ENCODE measurements at places on chromosomes 7 and 10. TPM values are rescaled to one million over a fixed set of nuclear protein-coding genes. Genes with fewer than 3 reads are reported as not detected.

DNA sequence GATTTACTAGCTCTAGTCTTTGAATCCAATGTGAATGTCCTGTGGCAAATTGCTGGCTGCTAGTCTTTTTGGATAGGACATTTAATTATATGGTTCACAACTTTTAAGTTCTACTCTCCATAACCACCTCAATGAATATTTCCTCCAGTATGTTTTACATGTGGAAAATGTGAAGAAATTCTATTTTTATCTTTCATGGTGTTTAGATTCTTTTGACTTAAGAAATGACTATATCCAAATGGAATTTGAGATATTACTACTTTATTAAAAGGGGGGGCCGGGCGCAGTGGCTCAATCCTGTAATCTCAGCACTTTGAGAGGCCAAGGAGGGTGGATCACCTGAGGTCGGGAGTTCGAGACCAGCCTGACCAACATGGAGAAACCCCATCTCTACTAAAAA, 202.0 kb downstream of the ARL4A start:
- H3K4me1 ChIP-seq = no peaks in the 10 kb centered on the region
- DNase-seq = no peak
- no peaks in the 10 kb centered on the region for H3K27me3 ChIP-seq
- no peak overlapping the region for H3K4me3 ChIP-seq

The CNPY1 gene
- total RNA-seq = not detected

DNA sequence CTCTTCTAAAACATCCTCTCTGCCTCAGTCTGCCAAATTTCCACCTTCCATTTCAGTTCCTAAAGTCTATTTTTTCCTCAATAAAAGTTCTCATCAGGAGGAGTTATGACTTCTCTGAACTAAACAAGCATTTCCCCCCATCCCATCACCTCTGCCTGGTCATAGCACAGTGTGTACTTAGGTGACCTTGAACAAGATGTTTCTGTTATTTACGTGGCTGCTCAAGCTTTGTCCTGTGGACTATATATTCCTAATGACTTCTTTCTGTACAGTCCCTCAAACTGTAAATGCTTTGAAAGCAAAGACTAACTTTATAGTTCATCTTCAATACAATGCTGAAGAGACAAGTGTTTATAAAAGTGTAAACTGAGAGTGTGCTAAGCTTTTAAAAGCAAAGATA, 166.9 kb downstream of the CPEB3 start:
- no peak for DNase-seq
- H3K36me3 ChIP-seq = no peaks in the 10 kb centered on the region
- peaks cover 30% of the 10 kb centered on the region for H3K4me1 ChIP-seq
- no peak overlapping the region for H3K27ac ChIP-seq
- H3K4me3 ChIP-seq = no peak overlapping the region
- H3K27me3 ChIP-seq = no peaks in the 10 kb centered on the region

- peak; percentile 4 for DNase-seq
- H3K4me3 ChIP-seq = no peak overlapping the region
- peaks cover 17% of the 10 kb centered on the region for H3K4me1 ChIP-seq
- H3K36me3 ChIP-seq = no peaks in the 10 kb centered on the region
Measured at GRCh38 chr7:19113855-19114550, 3.4 kb downstream of the TWIST1 start.

- H3K4me3 ChIP-seq = no peak overlapping the region
- H3K27ac ChIP-seq = no peak overlapping the region
- H3K27me3 ChIP-seq = no peaks in the 10 kb centered on the region
- no peaks in the 10 kb centered on the region for H3K36me3 ChIP-seq
- no peaks in the 10 kb centered on the region for H3K4me1 ChIP-seq
- no peak for DNase-seq
Measured at GRCh38 chr10:120827251-120827875, 23.8 kb upstream of the WDR11 start.

- no peak overlapping the region for H3K27ac ChIP-seq
- no peak for DNase-seq
- H3K4me1 ChIP-seq = no peaks in the 10 kb centered on the region
Measured at GRCh38 chr10:64773357-64773756, 1252.2 kb downstream of the REEP3 start.

The ASB15 gene
- not detected for total RNA-seq
